ENCODE measurements at places on chromosomes 6 and 20. TPM values are rescaled to one million over a fixed set of nuclear protein-coding genes. Genes with fewer than 3 reads are reported as not detected.

Gene NRSN1
- not detected for total RNA-seq

Gene PTK6
- total RNA-seq, result 0.53 TPM

Gene BNIP5
- not detected for total RNA-seq

Gene MATN4
- 2.2 TPM for total RNA-seq

Gene C6orf52
- 2.7 TPM for total RNA-seq

Gene UBD
- 1.6 TPM for total RNA-seq

Gene TINAG
- not detected for total RNA-seq

Gene ADAM33
- total RNA-seq, result not detected

Gene STX11
- total RNA-seq, result 26.5 TPM

Gene SLC17A4
- not detected for total RNA-seq

Gene LBP
- not detected for total RNA-seq

Gene ESR1
- total RNA-seq, result 0.21 TPM

Gene FHL5
- not detected for total RNA-seq

Gene COL19A1
- not detected for total RNA-seq

Gene CYP39A1
- total RNA-seq, result not detected

Gene SLC4A11
- 6.0 TPM for total RNA-seq

All from activated CD8-positive, alpha-beta memory T cell treated with anti-CD3 and anti-CD28 coated beads, Interleukin-2, amount 10 ng/mL, durations not matched to agents 7 days and 5 days (primary cell).